Kidney tubule cell (primary cell): ENCODE measurements at places on chromosomes 3 and 15.

GRCh38 chr3:187490366-187490765, 122.2 kb downstream of the RTP4 start:
- DNase-seq = peak; percentile 25

- DNase-seq = peak; percentile 88
These were observed 31.4 kb downstream of the HRH1 start for GRCh38 chr3:11185564-11186317.

DNA sequence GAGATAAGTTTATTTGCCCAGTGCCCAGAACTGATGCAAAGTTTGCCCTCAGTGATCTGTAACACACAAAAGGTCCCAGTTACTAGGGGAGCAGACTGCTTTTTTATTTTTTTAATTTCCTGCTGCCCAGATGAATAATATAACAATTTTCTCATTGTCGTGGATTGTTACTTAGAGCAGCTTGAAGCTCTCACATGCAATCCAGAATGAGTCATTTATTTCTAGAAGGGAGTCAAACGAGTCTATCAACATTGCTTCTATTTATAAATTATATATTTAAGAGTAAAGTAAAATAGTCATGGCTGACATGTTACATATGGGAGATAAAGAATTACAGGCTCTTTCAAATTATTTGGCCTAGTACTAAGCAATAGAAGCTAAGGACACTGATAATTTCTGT, 41.3 kb downstream of the MEIS2 start:
- peak; percentile 66 for DNase-seq

DNA sequence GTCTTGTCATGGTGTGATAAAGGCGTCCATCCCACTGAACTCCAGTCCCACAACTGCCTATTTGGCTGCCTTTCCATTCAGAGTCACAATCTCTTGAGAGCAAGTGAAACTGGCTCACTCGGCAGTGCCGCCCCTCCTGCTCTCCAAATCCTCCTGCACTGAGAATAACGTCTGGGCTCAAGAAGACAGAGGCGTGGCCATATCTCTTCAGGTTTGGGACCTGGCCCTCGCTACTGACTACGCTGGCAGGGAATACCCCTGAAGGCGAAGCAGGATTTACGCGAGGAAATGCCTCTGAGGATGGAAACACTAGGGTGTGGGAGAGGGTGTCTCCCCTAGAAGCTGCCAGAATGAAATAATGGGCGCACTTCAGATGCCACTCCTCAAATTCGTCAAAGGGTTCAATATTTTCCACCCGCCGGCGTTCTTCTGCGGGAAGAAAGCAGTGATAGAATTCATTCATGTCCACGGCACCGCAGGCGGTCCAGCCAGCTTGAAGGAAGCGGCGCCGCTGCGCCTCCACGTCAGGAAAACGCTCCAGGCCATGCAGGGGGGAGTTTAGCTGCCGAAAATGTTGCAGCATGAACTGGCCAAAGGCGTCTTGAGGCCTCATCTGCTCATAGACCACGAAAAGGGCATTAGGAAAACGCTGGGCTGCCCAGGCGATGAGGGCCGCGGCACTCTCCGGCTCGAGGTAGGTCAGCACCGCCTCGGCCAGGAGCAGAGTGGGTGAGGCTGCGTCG, 985 bp downstream of the LCMT2 start:
- peak; percentile 31 for DNase-seq

DNA sequence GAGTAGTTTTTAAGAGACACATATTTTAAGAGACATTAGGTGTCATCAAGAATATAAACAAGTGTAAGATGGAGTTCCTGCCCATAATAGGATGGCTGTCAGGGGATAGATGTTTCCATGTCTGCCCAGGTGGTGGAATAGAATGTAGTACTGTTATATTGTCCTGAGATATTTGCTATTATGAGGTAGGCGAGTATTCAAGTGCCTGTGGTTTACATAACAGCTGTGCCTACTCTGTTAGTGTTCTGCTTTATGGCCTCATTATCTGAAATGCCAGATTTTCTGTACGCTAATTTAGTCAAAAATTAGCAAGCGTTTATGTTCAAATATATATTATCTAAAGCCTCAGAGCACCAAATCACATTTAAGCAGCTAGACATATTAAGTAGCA, 360.2 kb upstream of the ROPN1 start:
- DNase-seq = no peak

GRCh38 chr15:66474963-66475362, 22.6 kb downstream of the SNAPC5 start:
- no peak for DNase-seq

GRCh38 chr3:125602752-125603649, 7.7 kb upstream of the OSBPL11 start:
- peak; percentile 97 for DNase-seq

- DNase-seq = no peak
These were observed 567.0 kb upstream of the MCTP2 start for GRCh38 chr15:93664213-93664956.

- peak; percentile 46 for DNase-seq
These were observed 87.0 kb downstream of the PLSCR2 start for GRCh38 chr3:146382386-146382785.

GRCh38 chr15:98844261-98844660, 163.3 kb downstream of the PGPEP1L start:
- DNase-seq = no peak

- no peak for DNase-seq
These were observed 299.9 kb downstream of the MECOM start for GRCh38 chr3:169363318-169364265.

- no peak for DNase-seq
These were observed 341.7 kb downstream of the EPHA3 start for GRCh38 chr3:89449086-89449485.

- peak; percentile 25 for DNase-seq
These were observed 20.5 kb downstream of the TRPM1 start for GRCh38 chr15:31081056-31081455.

- DNase-seq = no peak
These were observed 5.8 kb upstream of the PAQR5 start for GRCh38 chr15:69292826-69293420.

DNA sequence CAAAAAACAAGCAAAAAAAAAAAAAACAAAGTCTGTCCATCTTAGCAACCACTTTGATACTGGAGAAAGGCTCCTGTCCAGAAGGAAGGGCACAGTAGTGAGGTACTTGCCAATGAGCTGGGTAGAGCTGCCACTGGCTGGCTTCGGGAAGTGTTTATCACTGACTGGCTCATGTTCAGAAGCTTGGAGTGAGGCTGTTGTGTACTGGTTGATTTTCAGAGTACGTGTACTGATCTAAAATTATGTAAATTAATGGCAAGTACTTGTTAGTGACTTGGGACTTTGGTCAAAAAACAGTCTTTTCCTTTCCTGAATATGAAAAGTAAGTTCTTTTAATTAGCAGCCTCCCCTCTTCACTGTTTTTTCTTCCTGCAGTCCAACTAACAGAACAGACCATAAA, 979 bp upstream of the ZNF621 start:
- DNase-seq = no peak

GRCh38 chr15:90184119-90184785, 16.9 kb upstream of the SEMA4B start:
- peak; percentile 88 for DNase-seq

- no peak for DNase-seq
These were observed 36.9 kb upstream of the PCSK6 start for GRCh38 chr15:101526442-101526841.

DNA sequence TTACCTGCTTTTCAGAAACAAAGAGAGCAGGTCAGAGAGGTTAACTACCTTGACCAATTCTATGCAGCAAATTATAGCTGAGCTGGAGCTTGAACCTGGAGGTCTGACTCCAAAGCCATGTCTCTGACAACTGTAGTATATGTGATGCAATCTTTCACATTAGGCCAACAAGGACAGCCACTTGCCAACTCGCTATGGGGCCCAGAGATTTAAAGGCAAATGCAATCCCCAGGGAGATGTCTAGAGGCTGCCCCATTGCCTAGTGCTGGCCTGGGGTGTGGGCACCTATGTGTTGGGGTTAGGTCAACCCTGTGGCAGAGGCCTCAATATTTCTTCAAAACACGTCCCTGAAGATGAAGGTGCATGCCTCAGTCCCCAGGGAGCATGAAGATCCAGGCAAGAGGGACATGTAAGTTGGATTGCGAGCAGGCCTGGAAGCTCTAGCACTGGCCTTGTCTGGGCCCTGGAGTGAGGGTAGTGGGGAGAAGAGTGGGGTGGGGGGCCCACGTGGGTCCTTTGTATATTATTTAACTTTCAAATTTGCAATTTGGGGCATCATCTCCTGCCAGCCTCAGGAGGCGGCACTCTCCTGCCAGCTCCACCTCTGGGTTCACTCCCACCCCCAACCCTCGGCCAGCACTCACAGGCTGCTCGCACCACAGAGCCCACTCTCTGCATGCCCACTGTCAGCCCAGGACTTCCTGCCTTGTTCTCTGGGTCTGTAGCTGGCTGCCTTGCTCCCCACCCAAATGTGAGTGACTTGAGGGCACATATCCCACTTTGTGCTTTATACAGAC, 64.3 kb downstream of the SLC12A8 start:
- DNase-seq = no peak

- DNase-seq = no peak
These were observed 6.1 kb downstream of the B4GALT4 start for GRCh38 chr3:119234610-119235009.

DNA sequence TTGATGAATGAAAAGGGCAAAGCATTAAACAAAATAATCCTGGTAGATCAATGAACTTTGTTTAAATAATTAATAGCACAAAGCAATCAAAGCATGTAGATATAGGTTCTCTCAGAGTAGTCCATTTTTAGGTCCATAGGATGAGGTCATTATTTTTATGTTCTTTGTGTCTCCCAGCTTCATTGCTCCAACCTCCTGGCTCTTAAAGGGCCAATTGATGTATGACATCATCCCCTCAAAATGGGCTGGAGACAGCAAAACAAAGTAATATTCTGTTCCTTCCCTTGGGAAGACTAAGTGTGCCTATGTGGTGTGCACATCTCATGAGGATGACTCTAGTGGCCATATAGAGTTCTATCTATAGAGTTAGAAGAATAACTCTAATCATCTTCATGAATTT, 49.5 kb downstream of the HMG20A start:
- no peak for DNase-seq

GRCh38 chr15:42143866-42144625, 12.4 kb downstream of the PLA2G4F start:
- DNase-seq = no peak

- peak; percentile 83 for DNase-seq
These were observed 19.6 kb upstream of the MOBP start for GRCh38 chr3:39447637-39448483.

GRCh38 chr3:156448300-156448699, 106.6 kb downstream of the SSR3 start:
- DNase-seq = peak; percentile 35

GRCh38 chr3:57048052-57048671, 12.3 kb upstream of the SPATA12 start:
- no peak for DNase-seq

DNA sequence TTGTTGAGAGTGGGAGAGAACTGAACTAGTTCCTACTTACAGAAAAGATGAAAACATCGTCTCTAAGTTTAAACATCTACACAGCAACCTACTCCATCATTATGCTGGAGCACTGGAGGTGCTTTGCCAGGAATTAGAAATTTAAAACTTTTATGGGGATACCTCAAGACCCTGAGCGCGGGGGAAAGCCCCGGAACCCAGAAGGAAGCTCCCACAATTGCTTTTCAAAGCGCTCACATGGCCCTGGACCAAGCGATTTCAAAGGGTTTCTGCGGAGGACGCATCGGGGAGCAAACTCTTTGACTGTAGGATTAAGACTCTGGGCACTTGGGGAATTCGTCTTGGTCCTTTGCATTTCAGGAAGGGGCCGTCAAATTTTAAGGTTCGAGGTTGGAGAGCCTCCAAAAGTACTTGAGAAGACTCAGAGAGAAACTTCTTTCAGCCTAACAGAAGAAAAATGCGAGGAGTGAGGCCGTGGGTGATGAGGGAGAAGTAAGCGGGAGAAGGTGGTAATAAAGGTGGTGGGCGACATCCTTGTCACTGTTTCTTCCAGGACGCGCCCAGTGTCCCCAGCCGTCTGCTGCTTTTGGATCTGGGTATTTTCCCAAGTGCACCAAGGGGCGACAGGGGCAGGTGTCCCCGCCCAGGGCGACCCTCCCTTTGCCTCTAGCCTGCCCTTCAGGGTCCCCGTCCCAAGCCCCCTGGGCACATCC, 591 bp downstream of the PROK2 start:
- DNase-seq = no peak

- peak; percentile 9 for DNase-seq
These were observed 331.3 kb upstream of the RBMS3 start for GRCh38 chr3:28949580-28949979.

DNA sequence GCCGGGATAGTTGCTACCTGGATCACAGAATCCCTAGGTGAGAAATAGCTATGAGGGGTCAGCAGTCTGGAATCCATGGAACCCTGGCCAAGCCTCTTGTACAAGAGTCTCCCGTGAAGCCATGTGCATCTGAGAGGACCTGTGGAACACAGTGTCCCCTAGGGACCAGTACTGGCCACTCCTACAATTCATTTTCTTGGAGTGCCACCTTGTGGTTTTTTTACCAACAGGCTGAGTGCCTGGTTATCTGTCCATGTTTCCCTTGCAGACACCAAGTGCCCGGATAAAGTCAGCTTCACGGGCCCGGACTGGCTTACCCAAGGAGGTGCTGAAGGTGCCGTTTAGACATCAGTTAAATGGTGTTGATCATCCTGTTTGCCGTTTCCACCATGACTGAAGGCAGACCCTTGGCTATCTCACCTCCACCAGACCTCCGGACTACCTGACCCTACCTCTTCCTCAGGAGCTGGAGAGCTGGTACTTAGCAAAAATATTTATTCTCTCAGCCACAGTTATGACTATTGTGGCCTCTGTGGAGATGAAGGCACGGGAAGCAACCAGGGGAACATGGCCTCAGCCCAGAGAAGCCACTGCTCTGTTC, 93.9 kb downstream of the RBPMS2 start:
- peak; percentile 79 for DNase-seq

DNA sequence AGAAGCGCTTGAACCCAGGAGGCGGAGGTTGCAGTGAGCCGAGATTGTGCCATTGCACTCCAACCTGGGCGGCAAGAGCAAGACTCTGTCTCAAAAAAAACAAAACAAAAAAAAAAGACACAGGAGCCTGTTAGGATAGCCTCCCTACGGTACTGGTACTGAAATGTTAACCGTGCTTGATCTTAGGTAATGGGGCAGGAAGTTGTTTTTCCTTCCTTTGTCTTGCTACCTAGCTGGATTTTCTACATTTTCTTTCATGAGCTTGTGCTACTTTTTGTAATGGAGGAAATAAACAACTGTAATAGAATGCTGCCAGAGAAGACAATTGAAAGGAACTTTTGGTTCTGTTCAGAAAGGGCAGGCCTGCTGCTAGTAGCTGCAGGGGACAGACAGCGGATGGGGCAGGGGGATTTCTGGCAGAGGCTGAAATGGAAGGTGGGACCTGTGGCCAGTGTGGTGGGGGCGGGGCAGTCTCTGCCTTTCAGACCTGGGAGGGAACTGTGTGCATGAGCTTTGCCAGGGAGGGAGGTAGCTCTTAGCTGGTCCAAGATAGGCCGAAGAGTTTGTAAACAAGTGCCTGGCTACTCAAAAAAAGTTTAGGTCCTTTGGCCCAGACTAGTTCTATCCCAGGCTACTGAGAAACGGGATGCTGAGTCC, 49.0 kb upstream of the SEMA4B start:
- DNase-seq = no peak

DNA sequence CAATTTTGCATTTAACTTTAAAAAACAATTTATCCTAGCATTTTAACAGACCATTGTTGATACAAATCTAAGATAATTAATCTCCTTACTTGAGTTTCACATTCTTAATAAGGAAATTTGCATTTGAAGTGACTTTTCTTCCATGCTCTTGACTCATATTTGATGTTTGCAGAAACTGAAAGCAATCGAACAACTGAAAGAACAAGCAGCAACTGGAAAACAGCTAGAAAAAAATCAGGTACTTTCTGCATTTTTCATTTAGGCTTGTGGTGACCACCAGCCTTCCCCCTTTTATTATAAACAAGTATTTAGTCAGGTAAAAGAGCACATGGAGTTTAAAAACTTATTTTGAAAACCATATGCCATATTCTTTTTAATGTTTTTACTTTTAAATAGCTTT, 20.1 kb upstream of the SELENOT start:
- DNase-seq = no peak
